ENCODE measurements at places on chromosomes 2 and 18.

GRCh38 chr2:37928377-37928776 lies 3.3 kb downstream of the RMDN2 start:
- no peak for DNase-seq

DNA sequence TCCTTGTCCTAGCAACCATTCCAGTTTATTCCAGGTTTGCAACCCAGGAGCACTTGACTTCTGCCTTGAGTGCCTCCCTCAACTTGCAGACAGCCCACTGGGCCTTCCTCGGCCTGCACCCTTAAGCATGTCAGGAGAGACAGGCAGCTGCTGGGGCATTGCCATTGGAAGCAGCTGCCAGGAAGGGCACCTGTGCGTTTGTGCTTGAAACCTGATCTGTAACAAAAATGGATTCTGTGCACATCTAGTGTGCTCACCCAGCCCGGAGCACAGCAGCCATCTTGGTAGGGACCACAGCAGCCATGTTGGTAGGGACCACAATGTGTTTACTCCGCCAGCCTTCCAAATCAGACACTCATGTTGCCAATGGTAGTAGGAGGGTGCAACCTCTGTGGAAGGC lies 44.3 kb upstream of the GLI2 start:
- no peak for DNase-seq

GRCh38 chr2:219086196-219086595 lies 25.5 kb upstream of the IHH start:
- no peak for DNase-seq

DNA sequence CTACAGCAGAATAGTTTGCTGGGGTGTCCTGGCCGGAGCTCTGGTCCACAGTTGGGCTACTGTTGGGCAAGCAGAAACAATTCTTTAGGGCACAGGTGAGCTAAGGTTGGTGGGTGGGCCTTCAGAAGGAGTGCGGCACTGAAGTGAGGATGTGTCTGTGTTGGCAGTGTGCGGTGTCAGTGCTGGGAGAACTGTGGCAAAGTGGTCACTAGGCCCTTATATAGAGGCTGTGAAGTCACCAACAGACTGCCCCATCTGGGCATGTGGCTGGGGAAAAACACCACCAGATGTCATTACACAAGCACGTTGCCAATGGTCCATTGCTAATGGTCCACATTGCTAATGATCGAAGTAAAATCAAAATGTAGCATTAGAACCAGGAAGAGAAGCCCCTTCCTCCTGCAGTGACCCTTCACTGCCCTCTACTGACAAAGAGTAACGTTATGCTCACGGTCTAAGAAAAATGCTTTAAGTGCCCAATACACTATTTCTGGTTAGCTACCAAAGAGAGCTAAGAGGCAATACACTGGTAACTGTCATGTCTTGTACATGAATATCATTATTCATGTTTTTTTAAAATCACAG lies 21.3 kb downstream of the SCN1A start:
- DNase-seq: no peak

GRCh38 chr2:220144411-220144810 lies 517.0 kb downstream of the SLC4A3 start:
- no peak for DNase-seq

GRCh38 chr2:127182626-127183458 lies 37.3 kb downstream of the CYP27C1 start:
- no peak for DNase-seq

GRCh38 chr18:8730080-8730827 lies 24.9 kb downstream of the MTCL1 start:
- no peak for DNase-seq

Data from activated CD4-positive, alpha-beta T cell treated with anti-CD3 and anti-CD28 coated beads, Interleukin-2, amount 10 ng/mL, durations not matched to agents 7 days and 5 days (primary cell).